Stimulated activated effector memory CD8-positive, alpha-beta T cell treated with anti-CD3 and anti-CD28 coated beads, Interleukin-12 subunit alpha, Interleukin-12 subunit beta, amount 100 ng/mL, for 72 hours (primary cell): ENCODE measurements at places on chromosomes 6 and 20.

DNA sequence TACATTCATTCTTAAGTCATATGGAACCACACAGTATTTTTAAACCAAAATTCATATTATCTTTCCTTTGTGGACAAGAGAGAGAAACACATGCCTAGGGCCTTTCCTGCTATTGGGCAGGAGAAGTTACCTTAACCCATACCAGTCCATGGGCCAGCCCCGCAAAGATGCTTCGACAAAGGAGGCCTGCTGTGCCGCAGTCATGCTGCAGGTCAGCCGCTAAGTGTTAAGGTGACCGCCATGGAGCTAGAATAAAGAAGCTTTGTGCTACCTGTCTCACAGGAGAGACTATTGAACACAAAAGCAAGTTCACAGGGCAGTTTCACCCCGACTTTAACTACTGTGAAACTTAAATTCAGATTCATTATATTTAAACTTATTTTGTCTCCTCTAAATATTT is 62.3 kb upstream of the TMEM181 start:
- no peak for DNase-seq

- DNase-seq: no peak
Measured at GRCh38 chr20:57378107-57378506, 13.1 kb upstream of the RBM38 start.

- DNase-seq: peak; percentile 15
Measured at GRCh38 chr20:44642203-44643153, 9.0 kb downstream of the ADA start.

GRCh38 chr6:109445382-109445781 is 4.9 kb downstream of the SMPD2 start:
- peak; percentile 46 for DNase-seq

DNA sequence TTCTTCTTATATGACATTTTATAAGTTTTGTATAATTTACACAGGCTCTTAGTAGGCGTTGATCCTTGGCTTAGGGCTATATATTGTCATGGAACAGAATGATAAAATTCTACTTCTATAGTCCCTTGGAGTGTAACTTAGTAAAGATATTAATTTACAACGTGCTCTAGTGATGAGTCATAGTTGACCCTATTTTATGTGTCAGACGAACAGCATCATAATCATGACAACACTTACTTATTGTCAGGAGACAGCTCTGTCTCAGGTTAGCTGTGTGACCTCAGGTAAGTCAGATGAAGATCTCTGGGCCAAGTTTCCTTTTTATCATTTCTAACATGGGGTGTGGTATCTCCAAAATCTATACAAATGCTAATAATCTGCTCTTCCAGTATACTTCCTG is 473.5 kb downstream of the UTRN start:
- no peak for DNase-seq

DNA sequence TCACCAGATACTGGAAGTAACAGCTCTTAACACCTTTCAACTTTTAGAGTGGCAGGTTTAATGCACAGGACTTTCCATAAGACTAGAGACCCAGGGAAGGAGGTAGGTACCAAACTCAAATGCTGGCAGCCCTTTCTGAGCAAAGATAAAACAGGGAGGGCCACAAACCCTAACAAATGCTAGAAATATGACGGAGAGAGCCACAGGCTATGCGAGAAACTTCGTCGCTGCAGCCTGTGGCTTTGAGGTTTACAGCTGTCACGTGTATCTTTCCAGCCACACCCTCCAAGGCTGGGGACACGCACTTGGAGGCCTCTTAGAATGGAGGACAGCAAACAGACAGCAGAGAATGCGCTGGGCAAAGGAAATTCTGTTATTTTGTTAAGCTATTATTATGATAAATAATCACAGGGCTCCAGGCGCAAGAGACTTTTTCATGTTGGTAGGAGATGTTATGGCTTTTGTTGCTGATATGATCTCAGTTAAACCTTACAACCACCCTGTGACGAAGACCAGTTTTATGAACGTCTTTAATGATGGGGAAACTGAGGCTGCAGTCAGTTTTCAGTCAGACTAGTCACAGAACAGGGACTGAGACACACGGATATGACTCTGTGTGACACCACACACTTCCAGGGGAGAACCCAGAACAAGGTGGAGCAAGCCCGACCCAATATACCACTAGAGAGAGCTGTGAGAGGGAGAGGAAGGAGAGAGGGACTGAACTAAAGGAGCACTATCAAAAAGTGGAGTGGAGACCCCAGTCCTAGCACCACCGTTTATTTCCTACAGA is 2.0 kb downstream of the TRAM2 start:
- peak; percentile 76 for DNase-seq

DNA sequence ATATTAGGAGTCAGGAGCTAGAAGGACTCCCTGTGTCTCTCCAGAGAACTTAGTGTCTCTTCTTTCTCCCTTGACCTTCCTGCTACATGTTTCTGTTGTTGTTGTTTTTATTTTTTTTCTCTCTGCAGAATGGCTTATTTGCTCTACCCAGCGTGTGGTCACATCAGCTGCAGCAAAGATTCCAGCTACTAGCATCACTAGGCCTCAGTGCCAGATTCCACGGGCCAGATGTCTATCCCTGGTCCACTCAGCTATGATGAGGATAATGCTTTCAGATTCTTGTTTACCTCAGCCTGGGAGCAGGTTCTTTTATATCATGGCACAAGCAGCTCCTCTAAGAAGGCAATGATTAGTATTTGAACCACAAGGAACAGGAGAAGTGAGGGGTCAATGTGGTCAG is 110.0 kb downstream of the PLCB1 start:
- no peak for DNase-seq

GRCh38 chr6:148628251-148628650 is 118.6 kb upstream of the UST start:
- no peak for DNase-seq

DNA sequence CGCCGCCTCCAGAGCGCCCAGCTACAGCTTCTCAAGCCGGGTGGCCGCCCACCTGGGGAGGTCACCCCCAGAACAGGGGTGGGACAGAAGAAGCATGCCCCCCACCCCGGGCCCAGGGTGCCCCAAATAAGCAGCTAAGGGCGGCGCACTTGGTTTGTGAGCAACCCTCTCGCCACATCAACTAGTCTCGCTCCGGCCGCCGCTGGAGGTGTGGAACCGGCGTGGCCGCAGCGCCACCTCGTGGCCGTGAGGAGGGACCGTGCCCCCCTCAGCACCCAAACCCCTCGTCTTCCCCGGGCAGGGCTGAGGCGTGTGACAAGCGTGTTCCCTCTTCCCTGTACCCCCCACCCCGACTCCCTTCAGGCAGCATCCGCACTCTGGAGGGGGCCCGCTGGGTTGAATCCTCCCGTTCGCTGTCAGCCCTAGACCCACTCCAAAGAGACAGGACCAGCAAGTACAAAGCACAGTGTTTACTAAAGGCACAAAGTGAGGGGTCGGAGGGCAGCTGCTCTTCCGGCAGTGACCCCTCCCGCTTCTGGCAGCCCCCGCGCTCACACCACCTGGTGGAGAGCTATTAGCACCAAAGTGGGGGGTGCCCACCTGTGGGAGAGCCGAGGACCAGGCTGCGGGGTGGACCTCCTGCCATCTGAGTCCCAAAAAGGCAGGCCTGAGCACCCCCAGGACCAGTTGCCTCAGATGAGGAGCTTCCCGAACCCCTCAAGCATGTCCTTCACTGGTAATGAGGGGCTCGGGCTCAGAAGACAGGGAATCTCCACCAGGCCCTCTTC is 45.4 kb downstream of the MDFI start:
- DNase-seq: peak; percentile 84

DNA sequence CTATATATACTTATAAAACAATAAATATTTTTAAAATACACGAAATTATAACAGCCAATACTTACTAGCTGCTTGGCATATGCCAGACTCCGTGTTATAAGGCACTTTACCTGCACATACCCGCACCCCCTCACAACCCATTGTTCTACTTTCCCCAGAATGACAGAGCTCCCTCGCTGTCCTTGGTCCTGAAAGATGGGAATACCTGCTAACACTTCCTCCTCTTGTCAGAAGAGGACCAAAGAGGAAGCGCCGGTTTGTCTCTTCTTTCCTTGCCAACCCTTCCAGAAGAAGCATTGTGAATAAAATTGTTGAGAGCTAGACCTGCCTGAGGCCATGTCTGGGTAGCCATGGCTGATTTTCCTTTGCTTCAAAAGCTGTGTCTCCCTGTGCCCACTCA is 149.3 kb downstream of the PTPRT start:
- no peak for DNase-seq

- DNase-seq: no peak
Measured at GRCh38 chr6:149075616-149076354, 241.7 kb upstream of the TAB2 start.

- no peak for DNase-seq
Measured at GRCh38 chr6:6832439-6832838, 243.9 kb downstream of the LY86 start.

- DNase-seq: peak; percentile 47
Measured at GRCh38 chr6:29531668-29532067, 27.9 kb downstream of the UBD start.

DNA sequence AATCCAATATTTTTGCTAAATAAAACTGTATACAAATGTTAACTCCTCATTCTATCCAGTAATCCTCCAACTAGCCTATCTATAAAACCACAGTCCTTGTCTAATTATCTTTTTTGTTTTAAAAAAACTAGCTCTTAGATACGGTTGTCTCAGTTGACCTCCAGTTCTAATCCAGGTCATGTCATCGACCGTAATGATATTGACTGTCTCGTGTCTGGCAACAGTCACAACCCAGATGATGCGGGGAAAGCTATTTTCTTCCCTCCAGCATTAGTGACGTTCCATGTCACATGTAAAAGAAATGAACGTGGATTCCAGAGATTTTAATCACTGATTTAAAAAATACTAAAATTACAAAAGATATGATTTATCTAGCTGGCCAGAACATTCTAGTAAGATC is 35.5 kb downstream of the HEBP2 start:
- DNase-seq: no peak

DNA sequence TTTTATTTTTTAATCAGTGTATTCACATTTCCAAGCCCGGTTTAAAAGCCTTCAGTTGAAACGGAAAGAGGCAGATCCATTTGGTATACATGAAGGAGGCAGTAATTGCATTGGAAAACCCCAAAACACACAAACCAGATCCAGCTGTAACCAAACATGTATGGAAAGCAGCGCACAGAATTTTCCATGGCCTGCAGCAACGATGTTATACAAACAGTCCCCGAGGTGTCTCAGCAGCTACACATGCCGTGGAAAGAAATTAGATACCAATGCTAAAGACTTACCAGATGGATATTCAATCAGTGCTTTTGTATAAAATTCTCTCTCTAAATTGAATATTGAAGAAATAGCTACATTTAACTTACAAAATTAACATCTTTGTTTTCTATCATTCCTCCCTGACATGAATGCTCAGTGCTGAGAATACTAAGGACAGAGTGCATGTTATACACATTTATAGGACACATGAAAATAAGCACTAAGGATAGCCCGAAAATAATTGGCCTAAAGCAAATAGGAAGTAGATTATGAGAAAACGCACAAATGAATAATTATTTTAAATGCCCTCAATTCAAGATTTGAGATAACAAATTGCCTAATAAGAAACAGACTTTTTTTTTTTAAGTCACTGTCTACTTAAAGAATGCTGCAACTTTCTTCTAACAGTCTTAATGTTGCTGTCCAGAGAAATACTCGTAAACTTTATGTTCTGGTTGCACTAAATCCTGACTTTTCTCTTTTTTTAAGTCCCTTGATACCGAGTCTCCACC is 713.1 kb downstream of the HDGFL1 start:
- no peak for DNase-seq

DNA sequence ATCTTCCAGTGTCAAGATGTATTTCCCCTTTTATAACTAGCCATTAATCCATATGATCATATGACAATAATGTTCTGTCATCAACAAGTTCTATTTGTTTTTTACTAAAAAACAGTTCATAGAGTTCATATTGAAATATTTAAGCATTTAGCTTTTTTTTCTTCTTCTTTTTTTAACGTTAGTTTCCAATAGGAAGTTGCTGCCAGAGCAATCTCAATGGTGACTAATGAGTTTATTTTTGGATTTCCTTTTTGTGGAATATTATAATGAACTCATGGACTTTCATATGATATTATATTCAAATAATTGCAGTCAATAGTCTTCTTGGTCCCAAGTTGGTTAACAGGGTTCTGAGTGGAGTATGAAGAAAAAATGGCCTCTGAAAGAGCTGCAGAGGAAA is 343.3 kb downstream of the BCKDHB start:
- no peak for DNase-seq

DNA sequence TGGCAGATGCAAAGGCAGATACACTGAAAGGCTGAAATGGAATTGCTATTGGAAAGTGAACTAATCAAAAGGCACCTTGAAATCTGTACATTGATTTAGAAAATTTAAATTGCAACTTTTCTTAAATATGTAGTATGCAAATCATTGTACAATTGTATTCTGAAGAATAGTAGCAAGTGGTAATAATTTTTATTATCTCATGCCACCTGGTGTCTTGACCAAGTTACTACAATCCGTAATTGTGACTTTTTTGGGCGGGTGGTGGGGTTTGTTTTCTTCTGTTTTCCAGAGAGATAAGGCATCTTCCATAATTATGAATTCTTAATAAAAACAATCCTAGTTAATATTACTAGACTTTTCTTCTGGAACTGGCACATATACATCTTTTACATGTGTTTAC is 12.5 kb upstream of the BCKDHB start:
- DNase-seq: no peak

DNA sequence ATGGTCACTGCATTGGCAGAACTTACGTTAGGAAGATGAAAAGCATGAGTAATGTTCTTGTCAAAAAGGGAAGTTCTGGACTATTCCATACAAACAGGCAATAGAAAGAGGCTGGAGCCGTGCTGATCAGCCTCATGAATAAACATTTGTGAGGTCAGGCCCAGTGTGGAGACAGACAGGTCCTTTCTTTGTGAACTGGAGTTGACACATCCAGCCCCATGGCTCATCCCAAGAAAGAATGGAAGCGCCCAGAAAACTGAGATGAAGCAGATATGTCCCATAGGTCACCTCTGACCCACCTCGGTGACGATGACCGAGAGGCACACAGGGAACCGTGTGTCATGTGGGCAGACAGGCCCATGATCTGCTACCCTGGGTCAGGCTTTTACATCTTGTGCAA is 276.0 kb upstream of the SGK1 start:
- no peak for DNase-seq

DNA sequence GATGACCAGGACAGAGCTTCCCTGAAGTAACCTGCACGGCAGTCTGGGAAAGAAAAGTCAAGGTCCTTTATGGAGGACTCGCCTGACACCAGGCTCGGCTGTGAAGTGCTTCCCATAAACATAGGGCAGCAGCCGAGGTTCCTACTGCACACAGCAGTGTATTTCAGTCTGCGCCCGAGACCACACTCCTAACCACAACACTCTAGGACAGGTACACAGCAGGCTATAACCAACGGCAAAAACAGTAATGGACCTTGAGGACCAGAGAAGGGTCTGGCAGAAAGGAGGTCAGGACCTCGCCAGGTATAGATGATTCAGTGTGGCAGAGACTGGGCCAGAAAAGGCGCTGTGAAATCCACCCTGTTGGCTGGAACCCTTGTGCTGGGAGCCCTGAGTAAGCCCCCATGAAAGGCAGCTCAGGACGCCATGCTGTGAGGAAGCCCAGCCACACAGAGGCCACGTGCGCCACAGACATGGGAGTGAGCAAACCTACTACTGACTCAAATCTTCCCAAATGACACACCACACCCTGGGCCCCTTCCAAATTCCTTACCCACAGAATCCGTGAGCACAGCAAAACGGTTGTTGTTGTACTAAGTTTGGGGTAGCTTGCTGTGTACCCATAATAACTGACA is 129.6 kb upstream of the CST7 start:
- DNase-seq: no peak

GRCh38 chr6:4935975-4936680 is 67.7 kb downstream of the RPP40 start:
- DNase-seq: no peak
